ENCODE measurements at places on chromosomes 12 and 14.

GRCh38 chr12:67732857-67733256 is 84.3 kb downstream of the DYRK2 start:
- DNase-seq = no peak

- DNase-seq = no peak
Observed at GRCh38 chr12:5399266-5399665, 32.6 kb upstream of the NTF3 start.

- DNase-seq = peak; percentile 66
Observed at GRCh38 chr12:75977952-75978671, 53.5 kb downstream of the PHLDA1 start.

- no peak for DNase-seq
Observed at GRCh38 chr14:61266436-61266835, 14.7 kb downstream of the TMEM30B start.

- no peak for DNase-seq
Observed at GRCh38 chr12:127459166-127459565, 807.8 kb upstream of the TMEM132C start.

GRCh38 chr14:73696466-73697400 is 17.5 kb downstream of the PNMA1 start:
- DNase-seq = no peak

GRCh38 chr14:29925736-29926135 is 1.9 kb downstream of the PRKD1 start:
- DNase-seq = no peak

DNA sequence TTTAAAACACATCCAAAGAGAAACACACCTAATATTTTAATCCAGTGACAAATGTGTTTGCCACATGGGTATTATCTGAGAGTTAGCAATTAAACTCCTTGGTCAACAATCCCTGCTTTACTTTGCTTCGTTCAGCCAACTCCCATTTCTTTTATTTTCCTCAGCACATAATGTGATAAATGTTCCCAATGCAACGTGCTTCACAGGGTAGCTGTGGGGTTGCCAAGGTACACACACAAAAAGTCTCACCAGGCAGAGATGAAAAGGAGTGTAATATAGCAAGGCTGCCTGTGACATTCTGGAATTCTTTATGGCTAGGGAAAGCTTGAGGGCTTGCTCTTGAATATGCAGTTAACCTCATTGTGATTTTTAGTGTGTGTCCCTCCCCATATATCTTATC is 208.0 kb upstream of the DIO2 start:
- no peak for DNase-seq

DNA sequence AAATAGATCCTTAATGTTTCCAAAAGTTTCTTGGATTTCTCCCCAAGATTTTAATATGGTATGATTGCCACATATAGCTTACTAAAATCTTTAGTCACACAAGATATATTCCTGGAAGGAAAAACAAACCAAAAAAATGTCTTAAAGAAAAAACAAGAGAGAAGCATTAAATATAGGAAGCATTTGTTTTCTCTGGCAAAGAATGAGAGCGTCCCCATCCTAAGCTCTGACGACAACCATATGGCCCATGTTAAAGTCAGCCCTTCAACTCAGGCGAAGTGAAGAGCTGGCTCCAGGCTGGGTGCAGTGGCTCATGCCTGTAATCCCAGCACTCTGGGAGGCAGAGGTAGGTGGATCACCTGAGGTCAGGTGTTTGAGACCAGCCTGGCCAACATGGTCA is 35.6 kb downstream of the GCH1 start:
- DNase-seq = no peak

DNA sequence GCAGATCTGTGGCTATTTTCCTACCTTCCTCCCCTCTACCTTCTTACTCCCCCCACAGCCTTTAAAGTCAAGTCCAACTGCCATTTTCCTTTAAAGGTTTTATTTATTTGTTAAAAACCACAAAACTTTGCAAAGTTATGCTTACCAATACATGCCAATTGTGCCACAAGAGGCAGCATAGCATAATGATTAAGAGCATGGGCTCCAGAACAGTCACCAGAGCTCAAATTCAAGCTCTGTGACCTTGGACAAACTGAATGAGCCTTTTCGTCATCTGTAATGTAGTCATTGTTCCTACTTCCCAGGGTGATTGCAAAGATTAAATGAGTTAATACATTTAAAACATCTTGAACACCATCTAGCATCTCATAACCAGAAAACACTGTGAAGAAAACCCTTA is 13.0 kb upstream of the FMNL3 start:
- no peak for DNase-seq

DNA sequence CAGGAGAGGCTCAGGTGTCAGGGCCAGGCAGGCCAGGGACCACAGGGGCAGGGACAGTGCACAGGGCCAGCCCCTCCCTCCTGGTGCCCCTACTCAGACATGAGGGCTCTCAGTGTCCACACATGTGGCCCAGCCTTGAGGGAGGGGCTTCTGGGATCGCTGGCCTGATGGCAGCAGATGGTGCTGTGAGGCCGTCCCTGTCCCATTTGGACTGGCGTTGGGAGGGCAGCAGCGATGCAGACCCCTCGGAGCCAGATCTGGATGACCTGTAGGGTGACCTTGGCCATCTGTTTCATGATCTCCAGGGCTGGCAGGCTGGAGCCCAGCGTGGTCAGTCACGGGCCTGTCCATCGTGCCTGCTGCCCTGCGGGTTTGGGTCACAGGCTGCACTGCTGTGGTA is 377.6 kb downstream of the TMEM121 start:
- DNase-seq = no peak

GRCh38 chr14:94505641-94506040 is 3.6 kb downstream of the SERPINA12 start:
- no peak for DNase-seq

- DNase-seq = no peak
Observed at GRCh38 chr14:20614038-20614840, 23.1 kb upstream of the RNASE12 start.

- DNase-seq = peak; percentile 53
Observed at GRCh38 chr12:546920-547845, 87.4 kb downstream of the B4GALNT3 start.

DNA sequence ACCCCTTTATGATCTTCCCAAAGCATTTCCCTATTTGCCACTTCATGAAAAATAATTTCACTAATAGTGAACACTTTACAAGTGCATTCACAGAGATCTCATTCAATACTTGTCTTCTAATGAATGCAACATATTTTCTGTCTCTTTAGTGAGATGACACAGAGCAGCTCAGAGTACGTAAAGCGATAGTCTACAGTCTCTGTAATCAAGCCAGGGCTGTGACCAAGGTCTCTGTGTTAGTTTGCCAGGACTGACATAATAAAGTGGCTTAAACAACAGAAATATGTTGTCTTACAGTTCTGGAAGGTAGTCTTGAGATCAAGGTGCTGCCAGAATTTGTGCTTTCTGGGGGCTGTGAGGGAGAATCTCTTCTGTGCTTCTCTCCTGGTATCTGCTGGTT is 33.1 kb upstream of the FRS2 start:
- DNase-seq = no peak

- no peak for DNase-seq
Observed at GRCh38 chr14:39015964-39016577, 87.0 kb downstream of the SEC23A start.

GRCh38 chr12:83067981-83068380 is 381.3 kb downstream of the TMTC2 start:
- DNase-seq = no peak

DNA sequence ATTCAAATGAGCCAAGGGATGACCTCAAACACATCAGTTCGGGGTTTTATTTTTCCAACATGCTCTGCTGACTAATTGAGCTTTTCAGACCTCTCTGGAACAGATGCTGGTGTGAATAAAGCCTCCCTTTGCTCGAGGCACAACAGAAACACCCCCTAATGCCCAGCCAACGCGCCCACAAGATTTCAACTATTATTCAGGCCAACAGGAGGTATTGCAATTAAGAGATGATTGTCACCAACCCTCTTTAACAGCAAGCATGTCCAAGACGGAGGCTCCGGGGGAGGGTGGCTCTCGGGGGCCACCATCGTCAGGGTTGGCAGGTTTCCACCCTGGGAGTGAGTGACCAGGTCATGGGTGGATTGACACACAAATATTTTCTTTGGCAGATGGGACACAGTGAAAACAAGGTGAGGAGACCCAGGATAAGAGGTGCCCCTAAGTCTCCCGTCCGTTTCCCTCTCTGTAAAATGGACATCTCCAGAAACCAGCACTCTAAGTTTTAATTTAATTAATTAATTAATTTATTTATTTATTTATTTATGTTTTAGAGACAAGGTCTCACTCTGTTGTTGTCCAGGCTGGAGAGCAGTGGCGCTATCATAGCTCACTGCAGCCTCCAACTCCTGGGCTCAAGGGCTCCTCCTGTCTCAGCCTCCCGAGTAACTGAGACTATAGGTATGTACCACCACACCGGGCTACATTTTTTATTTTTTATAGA is 56.1 kb downstream of the MAP1LC3B2 start:
- no peak for DNase-seq

- no peak for DNase-seq
Observed at GRCh38 chr12:85029456-85029855, 6.6 kb downstream of the TSPAN19 start.

- DNase-seq = peak; percentile 8
Observed at GRCh38 chr14:90381999-90382451, 14.8 kb upstream of the CALM1 start.

DNA sequence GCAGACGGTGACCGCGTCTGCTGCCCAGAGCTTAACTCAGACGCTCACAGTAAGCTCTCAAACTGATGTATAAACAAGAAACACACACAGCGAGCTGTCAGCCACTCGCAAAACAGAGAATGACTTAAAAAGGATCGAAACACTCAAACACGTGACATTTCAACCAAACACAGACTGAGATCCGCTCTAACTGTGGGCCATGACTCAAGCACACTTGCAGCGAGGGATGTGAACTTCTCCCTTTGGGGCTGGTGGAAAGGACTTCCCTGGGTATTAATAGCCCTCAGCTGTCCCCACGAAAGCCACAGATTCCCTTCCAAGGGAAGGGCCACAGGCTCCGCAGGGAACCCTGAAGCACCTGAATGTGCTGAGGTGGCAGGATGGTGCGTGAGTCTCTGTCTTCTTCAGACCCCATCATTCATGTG is 29.1 kb downstream of the CCDC88C start:
- no peak for DNase-seq

DNA sequence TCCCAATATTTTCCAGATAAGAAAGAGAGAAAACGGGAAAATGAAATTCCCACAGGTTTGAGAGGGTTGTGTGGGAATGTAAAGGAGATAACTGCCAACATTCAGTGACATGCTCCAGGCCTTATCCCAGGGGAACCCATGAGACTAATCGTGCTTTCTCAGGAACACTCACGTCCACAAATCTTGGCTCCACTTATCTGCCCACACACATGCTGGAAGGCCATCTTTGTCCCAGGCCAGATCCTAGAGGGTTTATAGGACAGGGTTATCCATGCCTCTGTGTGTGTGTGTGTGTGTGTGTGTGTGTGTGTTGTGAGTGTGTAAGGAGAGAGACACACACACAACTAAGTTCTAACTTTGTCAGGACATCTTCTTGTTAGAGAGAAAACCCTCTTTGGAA is 182.2 kb upstream of the E2F7 start:
- DNase-seq = no peak

DNA sequence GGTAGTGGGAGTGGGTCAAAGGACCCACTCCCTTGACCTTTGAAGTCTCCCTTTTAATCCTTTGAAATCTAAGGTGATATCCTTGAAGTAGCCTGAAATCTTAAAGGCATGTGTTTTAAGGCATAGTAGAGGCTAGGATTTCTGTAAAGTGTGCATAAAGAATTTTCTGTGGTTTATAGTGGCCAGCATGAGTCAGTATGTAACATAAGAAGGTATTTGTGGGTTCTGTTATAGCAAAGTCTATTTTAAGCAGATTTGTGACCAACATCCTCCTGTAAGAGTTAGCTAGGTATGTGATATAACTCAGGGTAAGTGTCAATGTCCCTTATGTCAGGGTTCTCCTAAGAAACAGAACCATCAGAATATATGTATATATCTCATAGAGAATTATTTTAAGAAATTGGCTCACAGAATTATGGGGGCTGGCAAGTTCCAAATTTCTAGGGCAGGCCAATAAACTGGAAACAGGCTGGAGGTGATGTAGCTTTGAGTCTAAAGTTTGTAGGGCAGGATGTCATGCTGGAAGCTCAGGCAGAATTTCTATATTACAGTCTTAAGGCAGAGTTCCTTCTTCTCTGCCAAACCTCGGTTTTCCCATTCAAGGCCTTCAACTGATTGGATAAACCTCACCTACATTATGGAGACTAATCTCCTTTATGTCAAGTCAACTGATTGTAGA is 18.7 kb upstream of the EPYC start:
- no peak for DNase-seq

DNA sequence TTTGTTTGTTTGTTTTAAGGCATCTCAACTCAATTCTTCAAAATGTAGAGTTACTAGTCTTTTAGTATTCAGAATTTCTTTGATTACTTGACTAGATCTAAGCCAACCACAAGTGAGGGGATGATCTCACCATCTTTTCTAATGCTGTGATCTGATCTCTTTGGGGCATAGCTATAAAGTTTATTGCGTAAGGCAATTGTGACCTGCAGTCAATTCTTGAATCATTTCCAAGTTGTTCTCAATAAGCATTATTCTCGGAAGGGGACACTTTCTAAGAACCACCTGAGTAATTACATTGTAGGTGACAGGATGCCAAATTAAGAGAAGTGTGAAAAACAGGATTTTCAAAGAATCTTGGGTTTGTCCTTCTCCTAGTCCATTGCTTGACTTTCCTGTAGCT is 13.1 kb downstream of the DACT1 start:
- no peak for DNase-seq

GRCh38 chr12:90055071-90055470 is 346.4 kb upstream of the ATP2B1 start:
- no peak for DNase-seq

GRCh38 chr14:81797315-81797714 is 263.7 kb upstream of the SEL1L start:
- no peak for DNase-seq

DNA sequence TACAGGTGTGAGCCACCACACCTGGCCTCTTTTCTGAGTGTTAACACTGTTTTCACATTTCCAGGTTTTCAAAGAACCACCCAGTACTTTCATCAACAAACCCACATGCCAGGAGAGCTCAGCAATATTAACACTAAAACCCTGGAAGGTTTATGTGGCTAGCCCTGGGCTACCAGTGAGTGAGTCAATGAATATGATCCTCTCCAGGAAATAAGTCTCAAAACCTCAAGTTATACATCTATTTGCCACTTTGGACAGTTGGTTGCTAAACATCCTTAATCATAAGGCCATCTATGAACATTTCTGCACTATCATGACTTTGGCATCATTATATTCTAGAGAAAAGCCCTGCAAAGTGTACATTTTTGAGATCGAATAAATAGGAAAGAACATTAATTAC is 6.3 kb upstream of the CDKL1 start:
- no peak for DNase-seq

DNA sequence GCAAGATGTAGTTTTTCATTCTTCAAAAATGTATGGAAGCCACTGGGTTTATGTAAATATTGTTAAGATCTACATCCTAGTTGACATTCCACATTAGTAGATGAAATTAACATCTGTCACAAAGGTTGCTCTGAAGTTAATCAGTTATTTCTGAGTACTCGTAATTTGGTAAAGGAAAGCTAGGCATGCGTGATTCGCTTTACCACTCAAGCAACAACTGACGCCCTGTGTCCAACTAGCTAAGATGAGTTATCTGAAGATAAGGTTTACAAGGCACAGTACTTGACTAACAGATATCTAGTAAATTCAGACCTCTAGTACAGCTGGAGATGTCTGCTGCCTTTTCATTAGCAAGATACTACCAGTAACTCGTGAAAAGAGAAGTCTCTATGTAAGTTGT is 14.1 kb downstream of the PRKD1 start:
- DNase-seq = no peak

GRCh38 chr12:47689215-47689614 is 16.6 kb downstream of the RPAP3 start:
- no peak for DNase-seq
